ENCODE measurements at places on chromosomes 7 and 10.

GRCh38 chr10:14578060-14578952 lies 196.4 kb downstream of the FAM107B start:
- no peak for DNase-seq

DNA sequence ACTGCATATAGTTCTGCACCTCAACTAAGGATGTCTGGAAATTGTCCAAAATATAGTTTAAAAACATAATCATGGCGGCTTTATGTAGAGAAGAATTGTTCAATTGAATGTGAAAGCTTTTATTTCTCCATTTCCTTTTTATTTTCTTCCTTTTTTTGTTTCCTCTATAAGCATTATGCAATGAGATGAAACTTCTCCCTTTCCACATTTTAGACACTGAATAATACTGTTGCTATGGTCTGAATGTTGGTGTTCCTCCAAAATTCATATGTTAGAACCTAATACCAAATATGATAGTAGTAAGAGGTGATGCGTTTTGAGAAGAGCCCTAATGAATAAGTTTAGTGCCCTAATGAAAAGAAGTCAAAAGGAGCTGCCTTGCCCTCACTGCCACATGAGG lies 175.0 kb downstream of the RNLS start:
- DNase-seq = no peak

DNA sequence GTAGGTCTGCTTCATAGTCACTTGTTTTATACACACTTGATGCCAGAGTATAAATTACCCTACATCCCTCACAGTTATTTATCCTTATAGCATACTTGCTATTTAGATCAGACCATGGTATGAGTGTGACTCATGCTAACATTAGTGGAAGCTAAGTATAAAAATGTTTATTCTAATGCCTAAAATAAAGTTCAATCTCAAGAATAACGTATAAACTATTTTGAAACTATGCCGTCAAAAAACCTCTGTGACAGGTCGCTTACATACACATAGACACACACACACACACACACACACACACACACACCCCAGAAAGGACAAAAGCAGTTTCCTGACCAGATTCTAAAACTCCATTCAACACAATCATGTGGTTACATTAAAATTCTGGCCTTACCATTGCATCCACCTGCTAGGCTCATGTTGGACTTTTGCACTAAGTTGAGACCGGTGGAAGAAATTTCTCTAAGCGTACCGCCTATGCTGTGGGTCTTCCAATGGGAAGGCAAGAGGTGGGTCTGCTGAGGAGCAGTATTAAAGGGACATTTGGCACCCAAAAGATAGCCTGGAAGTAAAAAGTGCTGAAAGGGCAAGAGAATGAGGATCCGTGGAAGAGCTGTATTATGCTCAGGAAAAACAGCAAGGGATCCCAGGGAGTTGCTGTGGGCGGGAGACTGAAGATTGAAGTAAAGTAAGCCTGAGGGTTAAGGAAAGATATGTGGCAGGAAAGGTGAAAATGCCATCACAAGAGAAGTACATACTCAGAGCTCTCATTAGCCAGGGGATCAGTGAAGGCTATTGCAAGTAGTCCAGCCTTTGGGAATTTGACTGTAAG lies 5.0 kb downstream of the FOXP2 start:
- no peak for DNase-seq

- DNase-seq = peak; percentile 2
These were observed 180.1 kb downstream of the RAPGEF5 start for GRCh38 chr7:22176791-22177412.

DNA sequence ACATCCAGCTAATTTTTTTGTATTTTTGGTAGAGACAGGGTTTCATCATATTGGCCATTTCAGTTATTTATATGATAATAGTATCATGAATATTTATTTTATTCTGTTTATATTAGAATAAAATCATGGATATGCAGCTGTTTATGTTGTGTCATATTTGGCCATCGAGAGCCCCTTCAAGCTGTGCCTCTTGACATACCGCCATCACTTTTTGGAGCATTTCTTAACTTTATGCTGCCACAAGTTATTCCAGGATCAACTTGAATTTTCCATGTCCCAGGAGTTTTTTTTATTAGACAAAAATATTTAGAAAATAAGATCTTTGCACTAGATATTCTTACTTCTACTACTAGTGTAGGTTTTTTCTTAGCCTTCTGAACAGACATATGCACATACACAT lies 1067.0 kb upstream of the LRRTM3 start:
- DNase-seq = no peak

GRCh38 chr7:13017881-13018280 lies 330.4 kb downstream of the ARL4A start:
- DNase-seq = no peak

GRCh38 chr7:11261470-11261869 lies 287.8 kb downstream of the PHF14 start:
- DNase-seq = no peak

GRCh38 chr7:42210779-42211178 lies 26.2 kb downstream of the GLI3 start:
- no peak for DNase-seq

- no peak for DNase-seq
These were observed 1226.7 kb upstream of the LRRN3 start for GRCh38 chr7:109864230-109864629.

All from RKO (cell line).